ENCODE measurements at places on chromosomes 1 and 21.
A peak's percentile ranks its signal among the peaks of the same experiment; 100 is the strongest.

DNA sequence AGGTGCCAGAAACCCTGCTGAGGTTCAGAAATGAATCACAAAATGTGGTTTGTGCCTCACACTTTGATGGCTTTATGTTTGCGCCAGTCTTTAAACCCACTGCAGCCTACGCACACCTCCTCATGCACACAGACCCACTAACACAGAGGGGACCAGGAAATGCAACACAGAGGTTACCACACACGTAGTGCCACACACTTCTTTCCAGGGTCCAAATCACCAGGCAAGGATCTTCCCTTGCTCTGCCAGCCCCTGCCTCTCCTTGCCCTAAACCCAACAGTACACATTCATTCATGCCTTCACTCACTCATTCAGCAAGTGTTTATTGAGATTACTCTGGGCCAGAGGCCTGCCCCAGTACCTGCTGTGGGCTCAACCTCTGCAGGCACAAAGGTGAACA, 17.5 kb downstream of the MAB21L3 start:
- DNase-seq = no peak

DNA sequence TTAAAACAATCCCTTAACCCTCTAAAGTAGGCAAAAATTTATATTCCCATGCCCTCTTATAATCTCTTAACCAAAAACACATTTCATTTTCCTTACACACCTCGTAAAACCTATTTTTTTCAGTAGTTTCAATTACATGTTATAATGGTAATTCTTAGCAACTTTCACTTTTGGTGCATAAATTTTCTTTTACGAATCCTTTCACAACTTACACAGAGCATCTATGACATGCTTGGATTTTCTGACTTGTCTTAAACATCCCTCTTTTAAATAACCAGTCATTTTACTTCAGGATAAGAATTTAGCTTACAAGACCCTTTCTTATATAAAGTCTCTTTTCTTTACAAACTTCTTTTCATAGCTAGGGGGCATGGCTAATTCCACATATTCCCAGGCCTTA, 8.9 kb upstream of the MRPL55 start:
- no peak for DNase-seq

DNA sequence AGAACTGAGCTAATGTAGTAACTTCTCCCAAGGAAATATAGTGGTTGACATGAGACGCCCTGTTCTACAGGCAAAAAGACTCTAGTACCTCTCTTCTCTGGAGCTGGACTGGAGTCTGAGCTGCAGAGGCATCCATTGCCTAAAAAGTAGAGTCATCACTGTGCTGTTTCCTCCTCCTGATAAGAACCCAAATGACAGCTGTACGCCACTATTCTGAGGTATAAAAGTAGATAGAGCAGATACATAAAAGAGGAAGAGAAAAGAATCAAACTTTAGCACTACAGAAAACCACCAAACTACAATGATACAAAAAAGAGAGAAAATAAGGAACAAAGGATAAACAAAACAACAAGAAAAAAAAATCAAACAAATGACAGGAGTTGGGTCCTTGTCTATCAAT, 1568.8 kb downstream of the PLA2G4A start:
- DNase-seq = no peak

DNA sequence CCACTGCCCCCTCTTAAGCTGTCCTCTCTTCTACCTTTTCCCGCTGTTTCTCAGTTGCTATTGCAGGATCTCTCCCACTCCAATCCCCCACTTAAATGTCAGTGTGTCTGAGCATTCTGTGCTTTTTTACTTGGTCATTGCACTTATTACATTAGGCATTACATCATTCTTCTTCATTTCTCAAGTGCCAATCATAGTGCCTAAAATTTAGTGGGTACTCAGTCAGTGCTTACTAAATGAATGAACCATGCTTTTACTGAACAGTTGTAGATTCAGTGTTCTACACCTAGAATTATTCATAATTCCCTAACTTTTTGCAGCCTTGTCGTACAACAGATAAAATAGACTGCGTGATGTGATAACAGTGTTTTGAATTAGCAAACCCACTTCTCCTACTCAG, 19.4 kb downstream of the ARMH1 start:
- no peak for DNase-seq

GRCh38 chr1:111399792-111400610, 27.5 kb downstream of the OVGP1 start:
- DNase-seq = no peak

DNA sequence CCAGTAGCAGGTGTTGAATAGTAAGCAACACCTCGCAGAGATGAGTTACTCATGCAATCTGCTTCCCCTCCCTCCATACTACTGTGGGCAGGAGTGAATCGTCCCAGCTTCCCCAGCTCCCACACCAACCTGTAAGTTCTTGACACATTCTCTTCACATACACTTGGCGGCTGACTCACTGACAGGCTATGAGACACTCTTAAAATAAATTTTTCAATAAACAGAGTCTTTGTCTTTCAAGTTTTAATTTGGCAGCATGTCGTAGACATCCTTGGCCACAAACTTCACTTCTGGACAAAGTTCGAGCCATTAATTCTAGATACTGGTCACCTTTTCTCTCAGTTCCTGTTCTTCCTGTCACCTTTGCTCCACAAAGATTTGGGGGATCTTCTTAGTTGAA, 290.7 kb downstream of the TM2D1 start:
- no peak for DNase-seq

- no peak for DNase-seq
Measured at GRCh38 chr1:204605791-204606190, 79.7 kb downstream of the LRRN2 start.

DNA sequence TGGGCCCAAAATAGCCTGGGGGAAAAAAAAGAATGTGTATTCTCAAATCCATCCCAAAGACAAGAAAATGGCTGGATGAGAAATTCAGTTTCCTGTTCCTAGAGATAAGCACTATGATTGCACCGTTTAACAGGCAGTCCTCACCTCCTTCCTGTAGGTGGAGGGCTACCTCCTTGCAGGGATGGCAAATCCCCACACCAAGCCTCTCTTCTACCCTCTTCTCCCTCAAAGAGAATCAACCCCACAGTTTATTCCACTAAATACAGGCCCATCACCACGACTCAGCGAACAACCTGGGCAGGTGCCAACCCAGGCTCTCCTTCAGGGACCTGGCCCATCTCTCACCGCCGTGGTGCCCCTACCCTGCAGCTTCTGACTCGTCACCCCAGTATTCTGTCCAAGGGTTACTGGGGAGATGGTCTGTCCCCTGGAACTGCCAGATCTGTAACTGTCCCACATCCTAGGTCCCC, 3.4 kb upstream of the CHD5 start:
- no peak for DNase-seq

DNA sequence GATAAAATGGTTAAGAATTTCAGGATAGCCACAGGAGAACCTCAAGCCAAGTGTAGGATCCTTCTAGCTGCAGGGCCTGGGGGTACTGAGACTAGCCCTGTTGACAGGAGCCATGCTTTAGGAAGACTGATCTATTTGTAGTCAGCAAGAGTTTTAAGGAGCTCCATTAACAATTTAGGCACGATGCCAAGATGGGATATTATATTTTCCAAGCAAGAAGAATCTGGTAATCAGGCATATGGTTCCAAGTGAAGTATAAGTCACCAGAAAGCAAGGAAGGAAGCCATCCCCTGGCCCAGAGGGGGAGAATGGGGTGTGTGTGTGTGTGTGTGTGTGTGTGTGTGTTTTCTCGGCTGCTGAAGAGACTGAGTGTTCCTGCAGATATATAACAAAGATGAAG, 7.0 kb downstream of the IFNAR2 start:
- DNase-seq = no peak

GRCh38 chr1:119475866-119476439, 31.1 kb upstream of the HSD3B1 start:
- DNase-seq = no peak

DNA sequence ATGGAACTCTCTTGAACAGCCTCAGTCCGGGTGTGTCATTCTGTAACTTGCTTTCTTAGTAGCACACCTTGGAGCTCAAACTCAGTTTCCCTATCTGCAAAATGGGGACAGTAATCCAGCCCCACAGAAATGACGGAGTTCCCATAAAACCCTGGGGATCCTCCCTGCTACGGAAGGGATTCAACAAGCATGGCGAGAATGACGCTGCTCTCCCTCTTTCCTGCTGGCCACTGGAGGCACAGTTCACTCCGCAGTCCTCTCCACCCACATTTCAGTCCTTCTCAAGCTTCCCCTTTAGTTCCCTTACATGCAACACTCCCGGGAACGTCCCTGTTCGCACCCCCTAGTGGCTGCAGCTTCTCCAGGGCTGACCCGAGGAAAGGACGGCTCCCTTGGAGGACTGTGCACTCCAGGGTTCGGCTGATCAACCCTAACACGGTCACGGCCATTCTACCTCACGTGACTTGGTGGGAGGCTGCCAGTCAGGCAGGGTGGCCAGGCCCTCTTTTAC, 20.6 kb downstream of the RUNX3 start:
- DNase-seq = peak; percentile 28

- DNase-seq = no peak
Measured at GRCh38 chr1:21329209-21329844, 39.1 kb upstream of the ECE1 start.

DNA sequence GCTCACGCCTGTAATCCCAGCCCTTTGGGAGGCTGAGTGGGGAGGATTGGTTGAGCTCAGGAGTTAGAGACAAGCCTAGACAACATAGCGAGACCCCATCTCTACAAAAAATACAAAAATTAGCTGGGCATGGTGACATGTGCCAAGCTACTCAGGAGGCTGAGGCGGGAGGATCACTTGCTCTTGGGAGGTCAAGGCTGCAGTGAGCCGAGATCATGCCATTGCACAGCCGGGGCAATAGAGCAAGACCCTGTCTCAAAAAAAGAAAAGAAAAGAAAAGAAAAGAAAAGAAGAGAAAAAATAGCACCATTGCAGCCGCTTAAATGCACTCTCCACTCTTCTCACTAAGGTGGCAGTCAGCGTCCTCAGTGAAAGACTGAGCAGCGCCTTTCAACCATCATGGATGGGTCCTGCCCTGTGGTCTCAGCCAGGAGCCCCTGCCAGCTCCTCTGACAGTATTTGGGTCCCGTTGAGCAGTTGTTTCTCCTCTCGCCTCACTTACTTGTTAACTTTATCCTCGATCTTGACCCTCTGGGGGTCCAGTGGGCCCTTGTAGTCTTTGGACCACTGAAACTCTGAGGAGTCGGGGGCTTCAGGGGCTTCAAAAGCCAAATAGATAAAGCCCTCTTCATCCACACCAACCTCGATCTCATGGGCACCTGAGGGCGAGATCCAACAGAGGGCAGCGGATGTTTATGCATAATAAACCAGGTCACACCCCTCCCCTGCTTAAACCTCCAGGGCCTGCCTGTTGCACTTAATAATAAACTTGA, 36.9 kb downstream of the MYOM3 start:
- no peak for DNase-seq

DNA sequence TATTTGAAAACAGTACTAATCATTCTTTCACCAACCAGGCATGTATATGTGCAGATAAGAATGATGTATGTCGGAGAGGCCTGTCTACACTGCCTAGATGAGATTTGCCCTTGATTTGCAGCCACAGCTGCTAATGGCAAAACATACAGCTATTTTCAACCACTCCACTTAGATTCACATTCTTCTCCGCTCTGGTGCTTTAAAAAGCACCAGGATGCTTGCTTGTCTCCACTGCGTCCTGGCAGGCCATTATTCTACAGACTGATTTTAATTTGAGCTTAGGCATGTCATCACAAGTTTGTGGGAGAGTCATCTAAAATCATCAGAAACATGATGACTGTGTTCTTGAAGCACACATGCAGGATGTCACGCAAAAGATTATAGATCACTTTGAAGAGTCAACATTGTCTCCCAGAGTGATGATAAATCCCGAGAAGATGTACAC, 119.0 kb upstream of the NRIP1 start:
- no peak for DNase-seq

DNA sequence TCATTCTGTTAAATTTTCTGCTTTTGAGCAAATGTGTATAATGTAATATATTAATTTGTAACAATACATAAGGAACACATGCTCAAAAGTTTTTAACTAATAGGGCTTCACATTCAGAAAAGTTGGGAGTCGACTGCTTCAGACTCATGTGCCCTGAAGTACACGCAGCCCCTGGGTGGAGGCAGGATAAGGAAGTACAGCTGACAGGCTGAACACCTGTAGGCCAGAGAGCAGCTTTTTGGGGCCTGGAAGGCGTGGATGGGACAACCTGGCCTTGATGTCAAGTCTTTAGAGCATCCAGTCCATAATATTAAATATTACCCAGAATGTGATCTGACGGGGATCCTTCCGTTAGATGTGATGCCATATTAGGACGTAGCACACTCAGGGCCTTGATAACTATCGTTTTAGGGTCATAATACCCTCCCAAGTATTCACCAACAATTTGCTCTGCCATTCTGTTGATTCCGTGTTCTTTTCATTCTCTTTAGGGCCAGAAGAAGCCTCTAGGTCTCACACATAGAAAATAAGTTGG, 485.2 kb downstream of the SIPA1L2 start:
- DNase-seq = no peak

DNA sequence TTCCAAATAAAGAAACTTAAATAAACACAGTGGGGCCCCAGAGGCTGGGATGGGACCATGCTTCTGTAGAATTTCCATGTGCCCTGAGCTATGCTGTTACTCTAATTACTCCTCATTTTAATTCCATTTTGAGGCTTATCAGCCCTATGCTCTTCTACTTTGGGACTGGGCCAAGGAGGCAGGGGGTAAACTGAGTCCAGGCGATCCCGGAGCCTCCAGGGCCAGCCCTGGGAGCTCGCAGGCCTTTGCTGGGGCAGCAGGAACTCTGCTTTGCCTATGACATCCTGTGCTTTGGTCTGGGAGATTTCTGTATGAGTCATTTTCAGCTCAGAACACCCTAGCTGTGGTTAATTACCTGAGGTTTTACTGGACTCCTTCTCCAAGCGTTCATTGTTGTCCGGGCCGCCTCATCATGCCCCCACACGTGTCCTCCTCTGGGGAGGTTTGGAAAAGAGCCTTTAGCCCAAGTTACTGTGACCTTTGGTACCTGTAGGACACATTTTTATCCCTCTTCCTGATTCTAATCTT, 95.7 kb downstream of the RHOU start:
- DNase-seq = peak; percentile 34

GRCh38 chr1:225710804-225711203, 57.9 kb upstream of the ENAH start:
- DNase-seq = peak; percentile 34

DNA sequence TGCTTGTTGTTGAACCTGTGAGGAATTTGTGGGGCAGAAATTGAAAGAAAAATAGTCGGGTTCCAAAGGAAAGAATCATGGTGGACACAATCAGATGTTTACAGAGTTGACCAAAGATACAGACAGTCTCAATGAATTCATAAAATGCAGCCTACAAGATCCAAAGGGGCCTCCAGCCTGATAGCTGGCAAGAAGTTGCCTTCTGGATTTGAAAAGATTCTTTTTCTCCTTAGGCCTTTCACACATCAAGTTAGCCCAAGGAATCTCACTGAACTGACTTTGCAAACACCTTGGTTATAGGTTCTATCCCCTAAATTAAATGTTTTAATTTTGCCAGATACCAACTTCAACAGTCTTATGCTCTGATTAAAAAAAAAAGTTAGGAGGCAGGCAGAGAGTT, 21.5 kb downstream of the SLAMF1 start:
- no peak for DNase-seq

GRCh38 chr1:212597487-212597886, 11.1 kb upstream of the ATF3 start:
- DNase-seq = no peak

- no peak for DNase-seq
Measured at GRCh38 chr1:22210636-22211035, 67.7 kb upstream of the WNT4 start.

- DNase-seq = no peak
Measured at GRCh38 chr1:41751804-41752513, 166.8 kb downstream of the HIVEP3 start.

GRCh38 chr21:39686646-39687468, 58.1 kb upstream of the IGSF5 start:
- no peak for DNase-seq

- DNase-seq = no peak
Measured at GRCh38 chr1:238710697-238711096, 675.7 kb upstream of the CHRM3 start.
